Activated naive CD8-positive, alpha-beta T cell treated with anti-CD3 and anti-CD28 coated beads for 36 hours (primary cell): ENCODE measurements at places on chromosomes 6 and 20.
A peak's percentile ranks its signal among the peaks of the same experiment; 100 is the strongest.

GRCh38 chr6:10719296-10719963 lies 3.4 kb upstream of the TMEM14C start:
- DNase-seq = peak; percentile 56

DNA sequence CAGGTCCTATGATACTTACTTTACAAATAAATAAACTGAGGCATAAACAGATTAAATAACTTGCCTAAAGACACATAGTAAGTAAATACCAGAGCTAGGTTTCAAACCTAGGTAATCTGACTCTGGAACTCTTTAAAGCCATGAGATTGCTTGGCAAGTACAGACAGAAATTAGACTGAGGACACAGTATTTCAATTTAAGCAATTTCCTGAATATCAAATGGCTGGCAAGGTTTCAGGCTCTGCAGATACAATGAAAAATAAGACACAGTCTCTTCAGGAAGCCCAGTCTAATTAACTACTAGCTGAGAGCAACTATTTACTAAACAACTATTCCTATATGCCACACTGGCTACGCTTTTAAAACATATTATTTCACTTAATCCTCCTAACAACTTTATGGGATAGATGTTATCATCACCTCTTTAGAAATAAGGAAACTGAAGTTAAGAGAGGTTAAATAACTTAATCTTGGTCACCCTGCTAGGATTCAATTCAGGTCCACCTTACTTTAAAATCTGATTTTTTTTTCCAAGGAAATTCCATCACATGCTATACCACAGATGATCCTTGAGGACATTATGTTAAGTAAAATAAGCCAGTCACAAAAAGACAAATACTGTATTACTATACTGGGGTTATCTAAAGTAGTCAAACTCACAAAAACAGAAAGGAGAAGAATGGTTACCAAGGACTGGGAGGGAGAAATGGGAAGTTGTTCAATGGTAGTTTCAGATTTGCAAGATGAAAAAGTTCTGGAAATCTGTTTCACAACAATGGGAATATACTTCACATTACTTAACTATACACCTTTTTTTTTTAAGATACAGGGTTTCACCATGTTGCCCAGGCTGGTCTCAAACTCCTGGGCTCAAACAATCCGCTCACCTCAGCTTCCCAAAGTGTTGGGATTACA lies 4.1 kb downstream of the TRPC4AP start:
- no peak for DNase-seq

- DNase-seq = no peak
Measured at GRCh38 chr6:148195511-148195910, 147.1 kb upstream of the SASH1 start.

GRCh38 chr6:53919881-53920360 lies 125.1 kb downstream of the LRRC1 start:
- no peak for DNase-seq

DNA sequence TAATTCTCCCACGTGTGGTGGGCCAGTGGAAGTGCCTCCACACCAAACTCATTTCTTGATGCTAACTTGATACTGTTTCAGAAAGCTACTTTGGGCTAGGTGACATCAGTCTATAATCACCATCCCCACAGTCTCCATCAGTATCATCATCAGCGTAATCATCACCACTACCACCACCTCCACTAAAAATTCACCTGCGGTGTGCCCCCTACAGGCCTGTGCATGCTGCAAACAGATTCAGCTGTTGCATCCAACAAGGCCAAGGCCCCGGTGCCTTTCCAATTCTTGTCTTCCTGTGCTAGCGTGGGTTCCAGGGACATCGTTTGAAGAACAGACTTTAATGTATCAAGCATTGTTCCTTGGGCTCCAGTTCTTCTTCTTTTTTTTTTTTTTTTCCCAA lies 201.3 kb upstream of the EXOC2 start:
- DNase-seq = no peak

DNA sequence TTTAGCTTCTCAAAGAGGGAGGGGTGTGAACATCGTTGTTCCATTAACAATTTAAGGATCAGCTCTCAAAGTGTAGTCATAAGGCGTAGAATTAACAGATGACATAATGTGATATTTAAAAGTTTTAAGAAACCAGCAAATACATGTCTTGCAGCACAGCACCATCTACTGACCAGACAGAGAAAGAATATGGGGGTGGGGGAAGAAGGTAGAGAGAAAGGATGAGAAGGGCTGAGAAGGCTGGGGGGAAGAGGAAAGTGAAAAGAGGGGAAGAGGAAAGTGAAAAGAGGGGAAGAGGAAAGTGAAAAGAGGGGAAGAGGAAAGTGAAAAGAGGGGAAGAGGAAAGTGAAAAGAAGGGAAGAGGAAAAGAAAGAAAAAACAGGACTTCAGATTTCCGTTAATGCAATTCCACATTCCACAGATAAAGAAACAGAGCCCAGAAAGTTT lies 80.9 kb downstream of the HAO1 start:
- no peak for DNase-seq

GRCh38 chr20:50540620-50541605 lies 30.7 kb downstream of the PTPN1 start:
- DNase-seq = no peak

DNA sequence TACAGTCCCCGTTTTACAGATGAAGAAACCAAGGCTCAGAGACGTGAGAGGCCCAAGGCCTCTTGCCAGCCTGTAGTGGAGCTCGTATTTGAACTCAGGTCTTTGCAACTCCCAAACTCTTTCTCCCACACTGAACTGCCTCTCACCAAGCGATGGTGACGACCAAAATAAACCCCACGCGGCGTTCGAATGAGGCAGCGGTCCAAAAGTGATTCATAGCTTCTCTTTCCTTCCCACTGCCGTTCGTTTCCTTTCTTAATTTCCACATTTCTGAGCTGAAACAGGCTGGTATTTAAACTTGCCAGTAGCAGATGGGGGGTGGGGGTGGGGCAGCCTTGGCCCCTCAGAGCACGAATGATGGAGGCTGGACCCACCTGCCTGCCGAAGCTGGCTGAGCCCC lies 252.9 kb upstream of the KCNG1 start:
- DNase-seq = no peak

DNA sequence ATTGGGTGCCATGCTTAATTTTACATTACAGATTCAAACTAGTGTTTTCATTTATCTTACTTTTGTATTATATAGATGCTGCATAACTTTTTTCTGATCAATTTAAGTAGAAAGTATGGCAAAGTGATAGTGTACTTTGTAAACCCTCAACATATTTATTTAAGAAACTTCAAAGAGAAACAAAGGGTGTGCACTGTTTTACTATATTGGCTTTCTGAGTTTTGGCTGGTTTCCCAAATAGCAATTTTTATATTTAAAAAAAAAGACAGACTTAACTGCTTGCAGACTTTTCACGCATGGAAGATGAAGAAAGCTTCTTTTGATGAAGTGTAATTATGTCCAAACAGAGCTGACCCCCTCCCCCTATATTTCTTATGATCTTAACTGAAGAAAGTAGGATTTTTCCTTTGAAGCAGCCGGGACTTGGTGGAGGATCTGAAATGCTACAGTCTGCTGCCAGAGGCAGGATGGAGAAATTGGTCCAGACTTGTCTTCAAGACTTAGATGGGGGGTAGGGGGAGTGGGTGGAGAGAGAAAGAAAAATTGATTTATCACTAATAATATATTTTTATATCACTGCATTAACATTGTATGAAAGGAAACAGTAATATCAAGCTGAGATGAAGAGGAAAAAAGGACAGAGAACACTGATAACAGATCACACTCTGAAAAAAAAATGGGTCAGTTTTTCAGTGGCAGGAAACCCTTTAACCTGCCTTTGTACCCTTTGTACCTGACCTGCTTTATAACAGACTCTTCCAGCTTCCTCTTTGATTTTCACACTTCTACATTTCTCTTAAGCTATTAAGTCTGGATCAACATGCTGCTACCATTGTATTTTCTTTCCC lies 56.0 kb upstream of the SUPT3H start:
- no peak for DNase-seq

GRCh38 chr6:12648171-12648570 lies 68.4 kb upstream of the PHACTR1 start:
- DNase-seq = no peak

GRCh38 chr20:24972341-24972740 lies 20.2 kb downstream of the APMAP start:
- no peak for DNase-seq

DNA sequence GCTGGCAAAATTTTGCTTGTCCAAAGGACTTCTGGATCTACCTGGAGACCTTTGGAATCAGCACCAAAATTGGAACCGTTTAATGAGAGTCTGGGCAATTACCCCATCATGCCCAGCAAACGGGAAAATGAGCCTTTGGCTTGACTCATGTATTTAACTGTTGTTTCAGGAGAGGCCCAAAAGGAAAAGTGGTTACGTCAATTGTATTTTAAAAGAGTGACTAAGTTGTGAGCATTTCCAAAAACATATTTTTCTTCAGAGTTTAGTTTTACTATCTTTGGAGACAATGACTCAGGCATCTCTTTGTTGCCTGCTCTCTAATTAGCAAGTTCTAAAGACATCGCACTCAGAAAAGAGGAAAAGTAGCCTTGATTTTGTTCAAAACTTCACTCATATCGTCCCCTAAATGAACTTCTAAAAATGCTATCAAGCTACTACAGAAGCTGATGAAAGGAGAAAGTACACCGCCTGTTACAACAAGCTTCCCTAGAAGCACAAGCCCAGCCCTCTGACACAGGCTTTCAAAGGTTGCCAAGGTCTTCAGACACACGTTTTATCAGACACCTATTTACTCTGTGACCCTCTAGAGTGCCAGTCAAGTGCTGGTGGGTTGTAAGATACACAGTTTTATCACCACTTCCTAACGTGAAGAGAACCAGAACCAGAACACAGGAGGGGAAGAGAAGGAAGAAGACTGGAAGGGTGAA lies 146.2 kb downstream of the TBX18 start:
- no peak for DNase-seq

DNA sequence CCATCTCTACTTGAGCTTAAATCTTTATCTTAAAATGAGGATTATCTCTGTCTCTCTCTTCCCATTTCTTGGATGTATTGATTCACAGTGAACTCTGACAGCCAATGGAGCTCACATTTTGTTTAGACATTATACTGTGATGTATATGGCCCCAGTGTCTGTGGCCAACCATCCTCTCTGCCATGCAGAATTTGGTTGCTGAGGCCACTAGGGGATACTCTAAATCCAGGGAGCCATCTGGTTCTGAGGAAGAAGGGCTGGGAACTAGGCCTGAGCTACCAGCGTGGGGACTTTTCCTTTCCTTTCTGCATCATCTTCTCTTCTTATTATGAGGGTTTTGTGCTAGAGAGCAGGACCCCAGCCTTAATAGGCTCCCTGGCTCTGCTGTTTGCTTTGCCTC lies 59.1 kb upstream of the RIPOR2 start:
- no peak for DNase-seq

DNA sequence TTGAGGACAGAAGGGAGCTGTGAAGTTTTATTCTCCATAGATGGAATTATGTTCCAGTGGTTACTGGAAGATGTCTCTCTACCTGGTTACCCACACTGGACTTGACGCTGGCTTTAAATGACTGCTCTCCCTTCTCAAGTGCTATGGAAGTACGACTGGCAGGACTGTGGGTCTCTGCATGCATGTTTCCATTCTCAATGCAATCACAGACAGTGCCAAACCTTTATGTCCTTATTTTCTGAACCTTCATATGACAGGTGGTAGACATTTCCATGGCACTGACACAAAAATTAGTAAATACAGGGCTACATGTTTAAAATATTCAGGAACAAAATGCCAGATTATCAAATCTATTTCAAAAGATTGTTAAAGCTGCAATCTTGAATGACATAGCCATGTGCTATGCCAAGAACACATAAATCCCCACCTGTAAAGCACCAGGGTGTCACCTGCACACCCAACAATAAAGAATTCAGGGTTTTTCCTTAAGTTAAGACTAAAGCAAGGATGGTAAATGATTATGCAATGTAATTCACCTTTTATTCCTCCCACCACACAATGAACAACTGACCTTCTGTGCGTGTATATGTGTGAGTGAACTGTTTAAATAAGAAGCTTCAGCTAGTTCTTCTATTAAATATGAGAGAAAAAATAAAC lies 153.3 kb upstream of the ENPP5 start:
- DNase-seq = no peak

DNA sequence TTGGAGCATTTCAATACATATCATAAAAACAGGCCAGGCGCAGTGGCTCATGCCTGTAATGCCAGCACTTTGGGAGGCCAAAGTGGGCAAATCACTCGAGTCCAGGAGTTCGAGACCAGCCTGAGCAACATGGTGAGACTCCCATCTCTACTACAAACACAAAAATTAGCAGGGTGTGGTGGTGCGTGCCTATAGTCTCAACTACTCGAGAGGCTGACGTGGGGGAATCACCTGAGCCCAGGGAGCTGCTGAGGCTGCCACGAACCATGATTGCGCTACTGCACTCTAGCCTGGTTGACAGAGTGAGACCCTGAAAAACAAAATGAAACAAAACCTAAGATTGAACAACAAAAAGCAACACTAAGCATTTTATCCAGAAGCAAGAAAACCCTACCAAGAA lies 47.2 kb downstream of the BACH2 start:
- peak; percentile 78 for DNase-seq

- DNase-seq = no peak
Measured at GRCh38 chr6:139019722-139020121, 8.8 kb upstream of the ABRACL start.

DNA sequence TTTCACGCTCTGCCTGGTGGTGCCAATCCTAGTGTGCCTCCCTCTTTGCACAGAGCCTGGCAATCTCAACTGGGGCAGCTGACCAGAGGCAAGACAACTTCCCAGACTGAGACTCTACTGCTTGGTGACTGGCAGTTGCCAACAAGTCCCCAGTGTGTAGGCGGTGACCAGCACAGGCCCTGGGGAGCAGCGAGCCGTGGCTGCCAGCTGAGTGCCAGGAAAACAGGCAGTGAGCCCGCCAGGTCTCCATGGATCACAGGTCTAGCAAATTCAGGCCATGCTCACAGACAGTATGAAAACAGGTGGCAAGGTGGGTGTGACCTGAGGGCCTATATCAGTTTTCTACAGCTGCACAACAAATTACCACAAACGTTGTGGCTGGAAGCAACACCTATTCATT lies 289.9 kb downstream of the KIF16B start:
- DNase-seq = no peak

GRCh38 chr20:35133735-35134134 lies 13.4 kb downstream of the EDEM2 start:
- no peak for DNase-seq

DNA sequence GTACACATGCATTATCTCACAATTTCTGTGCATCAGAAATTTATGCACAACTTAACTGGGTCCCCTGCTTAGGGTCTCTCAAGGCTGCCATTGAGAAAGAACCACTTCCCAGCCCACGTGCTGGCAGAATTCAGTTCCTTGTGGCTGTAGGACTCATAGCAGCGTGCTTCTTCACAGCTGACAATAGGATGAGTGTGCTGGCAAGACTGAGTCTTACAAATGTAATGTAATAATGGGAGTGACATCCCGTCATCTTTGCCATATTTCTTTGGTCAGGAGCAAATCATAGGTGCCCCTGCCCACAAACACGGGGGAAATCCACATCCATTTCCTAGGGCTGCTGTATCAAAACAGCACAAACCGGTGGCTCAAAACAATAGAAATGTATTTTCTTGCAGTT lies 77.4 kb downstream of the FIG4 start:
- no peak for DNase-seq
